ENCODE measurements at places on chromosomes 7 and 10.

DNA sequence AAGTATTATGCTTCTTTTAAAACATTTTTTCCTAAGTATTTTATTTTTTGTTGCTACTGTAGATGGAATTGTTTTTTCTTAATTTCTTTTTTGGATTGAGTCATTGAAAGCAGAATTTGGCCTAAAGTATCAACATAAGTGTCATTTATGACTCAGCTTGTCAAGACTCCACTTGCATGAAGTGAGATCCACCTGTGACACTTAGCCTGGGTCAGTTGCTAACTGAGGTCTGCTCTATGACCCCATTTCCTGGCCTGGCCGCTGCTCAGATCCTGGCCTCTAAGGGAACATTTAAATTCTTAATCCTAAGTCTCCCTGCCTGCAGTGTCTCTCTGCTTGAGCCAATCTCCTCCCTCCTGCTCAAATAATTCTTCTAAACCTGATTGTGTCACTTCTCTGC, 35.5 kb downstream of the TMEM270 start:
- no peak for DNase-seq

DNA sequence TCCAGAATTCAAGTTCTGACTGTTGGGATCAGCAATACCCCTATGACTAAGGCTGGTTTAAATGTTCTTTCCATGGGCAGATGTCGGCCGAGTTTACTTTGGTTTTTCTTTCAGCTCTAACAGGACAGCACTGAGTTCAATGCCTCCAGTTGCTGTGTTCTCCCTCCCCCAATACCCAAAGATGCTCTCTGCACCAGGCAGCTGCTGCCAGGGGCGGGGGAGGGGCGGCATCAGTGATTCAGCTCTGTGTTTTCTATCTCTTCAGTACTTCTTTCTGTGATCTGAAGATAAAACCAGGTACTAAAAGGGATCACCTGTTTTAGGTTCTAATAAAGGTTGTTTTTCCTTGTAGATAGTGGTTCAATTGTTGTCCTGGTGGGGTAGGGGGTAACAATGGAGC, 576.7 kb upstream of the POT1 start:
- DNase-seq = no peak

- no peak for DNase-seq
Observed at GRCh38 chr7:14579971-14580370, 322.6 kb downstream of the DGKB start.

GRCh38 chr7:26664735-26665416, 199.5 kb downstream of the SKAP2 start:
- peak; percentile 17 for DNase-seq

DNA sequence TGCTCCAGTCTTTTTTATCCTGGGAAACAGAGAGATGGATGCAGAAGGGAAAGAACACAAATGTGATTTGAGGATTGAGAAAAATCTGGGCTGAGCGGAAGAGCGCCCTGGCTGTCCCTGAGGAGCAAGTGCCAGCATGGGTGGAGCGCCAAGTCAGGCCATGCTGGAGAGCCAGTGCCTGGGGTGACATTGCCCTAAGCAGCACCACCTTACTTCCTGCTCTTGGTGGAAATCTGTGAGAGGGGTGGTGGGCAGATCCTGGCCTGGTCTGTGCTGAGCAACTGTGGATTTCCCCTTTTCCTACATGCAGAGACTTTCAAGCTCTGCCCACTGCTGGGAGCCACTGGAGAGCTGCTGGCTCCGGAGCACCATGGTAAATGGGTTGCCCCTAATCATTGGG, 36.9 kb downstream of the DDIT4 start:
- DNase-seq = no peak

GRCh38 chr10:110409926-110410325, 87.8 kb upstream of the DUSP5 start:
- no peak for DNase-seq

DNA sequence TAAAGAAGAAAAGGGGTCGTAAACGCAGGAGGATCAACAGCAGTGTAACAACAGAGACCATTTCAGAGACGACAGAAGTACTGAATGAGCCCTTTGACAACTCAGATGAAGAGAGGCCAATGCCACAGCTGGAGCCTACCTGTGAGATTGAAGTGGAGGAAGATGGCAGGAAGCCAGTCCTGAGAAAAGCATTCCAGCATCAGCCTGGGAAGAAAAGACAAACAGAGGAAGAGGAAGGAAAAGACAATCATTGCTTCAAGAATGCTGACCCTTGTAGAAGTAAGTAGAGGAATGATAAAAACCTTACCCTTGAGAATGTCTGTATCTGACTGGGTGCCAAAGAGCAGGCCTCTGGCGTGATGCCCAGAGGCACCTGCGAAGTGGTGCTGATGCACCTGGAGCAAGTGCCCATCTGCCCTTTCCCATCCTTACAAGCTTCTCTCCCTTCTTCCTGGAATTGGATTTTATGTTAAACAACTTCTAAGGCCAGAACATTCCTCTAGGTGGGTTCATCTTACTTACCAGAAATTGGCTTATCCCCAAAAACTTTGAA, 86.4 kb upstream of the SAMD8 start:
- DNase-seq = peak; percentile 45

GRCh38 chr10:73839276-73839966, 28.0 kb upstream of the NDST2 start:
- DNase-seq = no peak

DNA sequence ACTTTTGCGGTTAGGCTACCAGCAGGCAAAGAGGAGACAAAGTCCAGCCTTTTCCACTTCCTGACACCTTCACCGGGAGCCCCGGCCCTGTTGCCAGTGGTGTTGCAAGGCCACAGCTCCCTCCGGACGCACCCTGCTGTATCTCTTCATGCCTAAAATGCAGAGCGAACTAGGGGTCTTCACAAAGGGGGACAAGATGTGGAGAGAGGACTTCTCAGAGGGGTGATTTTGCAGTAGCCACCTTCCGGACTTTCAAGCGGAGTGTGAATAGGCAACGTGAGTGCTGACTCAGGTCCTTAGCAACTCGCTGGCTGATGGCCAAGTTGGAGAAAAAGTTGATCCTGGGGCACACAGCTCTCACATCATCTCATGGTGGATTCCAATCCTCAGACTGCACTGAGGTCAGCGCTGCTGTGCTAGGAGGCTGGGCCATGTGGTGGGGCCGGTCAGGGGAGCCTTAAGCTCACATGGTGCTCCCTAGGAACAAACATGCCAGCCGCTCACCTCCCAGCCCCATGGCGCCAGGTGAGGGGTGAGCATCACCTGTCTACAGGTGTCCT, 166.3 kb downstream of the LCOR start:
- no peak for DNase-seq

DNA sequence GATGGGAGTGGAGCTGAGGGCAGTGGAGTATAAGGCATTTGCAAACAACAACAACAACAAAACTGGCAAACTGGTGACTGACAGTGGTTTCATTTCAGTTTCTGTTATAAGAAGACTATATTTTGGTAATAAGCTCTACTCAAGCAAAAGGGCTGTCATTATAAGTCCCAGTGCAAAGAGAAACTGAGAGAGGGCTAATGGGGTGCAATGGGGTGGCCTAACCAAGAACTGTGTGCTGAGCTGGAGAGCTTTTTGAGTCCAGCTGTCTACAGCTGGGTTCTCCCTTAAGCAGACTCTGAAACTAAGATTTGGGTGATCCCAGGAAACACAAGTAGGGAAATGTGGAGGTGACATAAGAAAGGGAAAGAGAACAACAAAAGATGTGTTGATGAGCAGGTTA, 439.3 kb downstream of the ADRA2A start:
- no peak for DNase-seq

- DNase-seq = peak; percentile 48
Observed at GRCh38 chr7:3569643-3570042, 268.6 kb downstream of the SDK1 start.

GRCh38 chr10:80700252-80700651, 162.6 kb downstream of the SH2D4B start:
- no peak for DNase-seq

GRCh38 chr7:133016604-133017003, 65.3 kb downstream of the CHCHD3 start:
- DNase-seq = no peak

DNA sequence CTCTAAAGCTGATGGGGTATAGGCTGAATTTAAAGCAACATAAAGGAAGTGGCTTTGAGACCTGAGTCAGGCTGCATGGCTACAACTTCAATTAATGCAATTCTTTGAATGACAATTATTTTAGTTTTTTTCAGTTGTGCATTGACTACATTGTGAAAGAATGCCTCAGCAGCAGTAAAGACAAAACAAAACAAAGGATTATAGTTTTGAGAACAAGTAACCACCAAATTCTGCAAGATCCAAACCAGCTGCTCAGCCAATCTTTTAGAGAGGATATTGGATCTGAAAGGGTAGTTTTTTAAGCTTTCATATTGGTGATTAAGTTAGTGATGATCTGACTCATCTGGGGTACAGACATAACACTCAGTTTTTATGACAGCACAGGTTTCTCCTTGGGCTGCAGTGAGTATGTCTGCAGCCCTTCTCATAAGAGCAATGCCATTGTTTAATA, 40.6 kb upstream of the ABCA13 start:
- no peak for DNase-seq

- DNase-seq = peak; percentile 59
Observed at GRCh38 chr7:82740246-82740848, 296.8 kb upstream of the CACNA2D1 start.

DNA sequence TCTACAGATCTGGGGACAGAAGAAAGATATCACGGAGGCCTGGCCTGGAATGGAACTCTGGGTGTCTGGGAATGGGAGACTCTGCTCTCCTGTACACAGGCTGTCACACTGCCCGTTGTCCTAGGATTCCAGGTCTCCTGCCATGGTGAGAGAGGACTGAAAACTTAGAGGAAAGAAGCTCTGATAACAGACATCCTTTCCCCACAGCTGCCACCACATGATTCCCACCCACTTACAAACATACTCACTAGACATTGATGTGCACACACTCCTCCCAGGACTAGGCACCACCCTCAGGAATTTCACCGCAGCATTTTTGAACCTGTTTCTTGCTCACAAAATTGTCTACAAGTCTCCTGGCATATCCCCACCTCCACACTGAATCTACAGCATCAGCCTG, 5.7 kb downstream of the ZNF92 start:
- no peak for DNase-seq

DNA sequence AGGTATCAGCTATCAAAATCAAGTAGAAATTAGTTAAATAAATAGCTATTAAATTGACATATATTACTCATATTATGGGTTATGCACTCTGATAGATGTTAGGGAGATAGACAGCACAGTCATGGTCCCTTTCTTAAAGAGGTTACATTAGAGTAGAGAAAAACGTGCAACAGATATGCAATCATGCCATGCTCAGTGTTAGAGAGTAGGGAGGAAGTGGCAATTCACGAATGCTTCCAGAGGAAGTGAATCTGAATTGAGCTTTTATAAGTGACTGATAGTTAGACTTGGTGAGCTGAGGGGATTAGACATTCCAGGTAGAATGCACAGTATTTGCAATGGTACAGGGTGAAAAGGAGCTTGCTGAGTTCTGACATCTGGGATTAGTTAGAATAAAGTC, 349.8 kb downstream of the NXPH1 start:
- no peak for DNase-seq

DNA sequence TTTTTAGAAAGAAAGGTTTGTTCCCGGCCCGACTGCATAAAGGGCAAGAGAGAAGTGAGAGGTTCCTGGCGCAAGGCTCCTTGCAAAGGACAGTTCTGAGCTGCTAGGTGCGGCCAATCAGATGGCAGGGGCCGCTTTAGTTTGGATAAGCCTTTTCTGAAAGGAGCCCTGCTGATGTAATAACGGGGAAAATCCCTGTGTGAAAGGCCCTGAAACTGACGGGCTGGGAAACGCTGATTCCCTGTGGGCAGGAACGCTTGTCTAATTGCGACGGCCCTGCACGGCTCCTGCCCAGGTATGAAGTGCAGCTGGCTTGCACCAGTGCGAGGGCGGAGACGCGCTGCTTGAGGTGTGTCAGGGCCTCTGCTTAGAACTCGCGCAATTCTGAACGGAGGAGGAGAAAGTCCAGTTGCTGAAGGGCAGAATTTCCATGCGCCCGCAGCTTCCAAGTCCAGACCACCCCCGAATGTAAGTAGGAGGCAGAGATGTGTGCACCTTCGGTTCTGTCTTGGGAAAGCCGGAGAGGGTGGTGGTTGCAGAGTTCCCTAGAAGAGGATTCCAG, 30.5 kb downstream of the TACC2 start:
- peak; percentile 23 for DNase-seq

DNA sequence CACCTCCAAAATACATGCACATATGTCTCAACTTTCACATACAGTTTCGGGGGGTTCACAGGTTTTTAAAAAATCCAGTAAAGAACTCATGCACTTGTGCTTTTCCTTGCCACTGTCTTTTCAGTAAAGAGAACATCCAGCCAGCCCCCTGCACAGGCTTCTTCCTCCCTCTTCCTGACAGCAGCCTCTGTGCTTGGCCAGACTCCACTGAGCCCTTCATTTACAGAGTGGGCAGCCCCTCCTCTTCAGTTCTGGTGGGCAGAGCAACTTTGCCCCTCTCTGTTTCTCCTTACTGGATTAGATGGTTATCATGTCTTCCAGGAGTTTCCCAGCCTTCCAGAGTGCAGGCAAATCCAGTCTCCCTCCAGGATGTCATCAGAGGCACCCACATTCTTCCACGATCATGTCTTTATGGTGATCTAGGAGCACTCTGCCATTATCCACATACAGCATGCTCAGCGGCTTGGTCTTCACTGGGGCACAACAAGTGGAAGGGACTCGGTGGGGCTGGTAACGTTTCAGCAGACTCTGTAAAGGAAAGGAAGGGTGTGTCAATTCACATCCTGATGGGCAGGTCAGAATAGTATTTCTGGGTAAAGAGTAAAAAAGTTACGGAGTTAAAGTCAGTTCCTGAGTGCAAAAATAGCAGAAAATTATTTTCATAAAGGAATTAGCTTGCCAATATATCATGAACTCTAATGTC, 8.8 kb downstream of the NODAL start:
- no peak for DNase-seq

DNA sequence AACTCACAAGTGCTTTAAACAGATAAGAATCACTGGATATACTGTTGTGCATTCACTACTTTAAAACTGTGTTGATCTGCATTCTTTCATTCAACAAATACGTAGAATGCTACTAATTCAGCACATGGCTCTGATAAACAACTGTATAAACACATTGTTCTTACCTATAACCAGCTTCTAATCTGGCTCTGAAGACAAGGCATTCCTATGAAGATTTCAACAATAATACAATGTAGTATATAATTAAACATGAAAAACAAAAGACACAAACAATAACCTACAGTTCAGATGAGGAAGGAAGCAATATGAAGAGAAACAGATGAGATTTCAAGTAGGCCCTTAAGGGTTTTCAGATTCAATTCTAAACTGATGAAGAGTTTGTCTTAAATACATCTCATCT, 31.1 kb upstream of the ANLN start:
- DNase-seq = no peak

GRCh38 chr7:5693529-5693928, 87.9 kb downstream of the RNF216 start:
- DNase-seq = no peak

GRCh38 chr10:84184517-84184916, 9.8 kb upstream of the CDHR1 start:
- no peak for DNase-seq

All from NCI-H748 treated with DMSO at 0.1 percent for 48 hours (cell line).